Activated T-helper 9 cell treated with anti-CD3 and anti-CD28 coated beads, Interleukin-2, amount 50 U/mL, for 16 hours (primary cell): ENCODE measurements at places on chromosomes 2 and 18.

DNA sequence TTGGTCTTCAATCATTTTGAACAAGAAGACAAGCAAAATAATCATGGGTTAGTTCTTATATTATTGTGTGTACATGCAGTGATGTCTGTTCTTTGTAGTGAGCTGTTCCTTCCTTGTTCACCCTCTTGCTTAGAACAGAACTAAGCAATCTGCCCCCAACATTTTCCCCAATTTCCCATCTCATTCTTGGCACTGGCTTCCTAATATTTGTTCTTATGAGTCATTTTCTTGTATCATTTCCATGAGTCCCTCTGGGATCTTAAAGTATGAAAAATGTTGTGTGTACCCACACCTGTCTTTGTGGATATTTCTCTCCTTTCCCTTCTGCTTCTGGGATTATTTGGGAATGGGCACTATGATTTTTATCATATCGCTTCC lies 3.5 kb upstream of the IL1B start:
- DNase-seq = no peak

GRCh38 chr18:58117786-58118403 lies 73.9 kb downstream of the NEDD4L start:
- no peak for DNase-seq

DNA sequence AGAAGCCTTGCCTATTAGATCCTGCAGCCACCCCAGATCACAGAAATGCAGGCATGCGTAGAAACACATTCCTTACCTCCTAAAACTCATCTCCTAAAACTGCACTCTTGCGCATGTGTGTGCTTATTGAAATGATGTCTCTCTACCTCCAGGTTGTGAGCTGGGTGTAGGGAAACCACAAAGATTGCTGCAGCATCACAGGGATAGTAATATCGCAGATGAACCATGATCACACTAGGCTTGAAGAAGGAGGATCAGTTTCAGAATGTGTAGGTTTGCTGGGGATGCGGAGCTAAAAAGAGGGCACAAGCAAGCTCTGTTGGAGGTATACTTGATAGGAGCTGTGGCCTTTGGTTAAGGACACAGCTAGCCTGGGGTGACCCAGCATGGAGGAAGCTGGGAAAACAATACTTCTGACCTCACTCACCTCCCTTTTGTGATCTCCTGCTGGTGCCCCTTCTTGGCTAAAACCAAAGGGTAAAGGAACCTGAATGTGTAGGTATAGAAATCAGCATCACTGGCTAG lies 118.8 kb downstream of the SETBP1 start:
- no peak for DNase-seq

GRCh38 chr2:53442783-53443182 lies 324.8 kb upstream of the CHAC2 start:
- DNase-seq = no peak

DNA sequence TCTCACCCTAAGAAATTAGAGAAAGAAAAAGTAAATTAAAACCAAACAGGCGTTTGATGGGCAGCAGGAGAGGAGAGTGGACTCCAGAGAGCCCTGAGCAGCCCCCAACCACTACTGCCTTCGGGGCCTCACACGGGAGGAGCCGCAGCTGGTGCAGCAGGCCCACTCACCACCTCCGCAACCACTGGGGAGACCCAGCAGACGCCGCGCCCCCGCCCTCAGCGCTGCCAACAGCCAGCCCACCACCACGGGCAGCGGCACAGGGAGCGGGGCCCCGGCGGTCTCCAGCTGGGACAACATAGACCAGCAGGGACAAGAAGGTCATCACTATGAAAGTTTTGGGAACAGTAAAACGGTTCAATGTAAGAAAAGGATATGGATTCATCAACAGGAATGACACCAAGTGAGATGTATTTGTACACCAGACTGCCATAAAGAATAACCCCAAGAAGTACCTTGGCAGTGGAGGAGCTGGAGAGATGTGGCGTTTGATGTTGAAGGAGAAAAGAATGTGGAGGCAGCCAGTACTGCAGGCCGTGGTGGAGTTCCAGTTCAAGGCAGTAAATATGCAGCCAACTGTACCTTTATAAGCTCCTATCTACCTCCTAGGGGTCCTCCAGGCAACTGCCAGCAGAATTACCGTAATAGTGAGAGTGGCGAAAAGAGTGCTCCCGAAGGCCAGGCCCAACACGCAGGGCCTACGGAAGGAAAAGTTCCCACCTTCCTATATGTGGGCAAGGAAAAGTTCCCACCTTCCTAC lies 76.5 kb downstream of the OLA1 start:
- DNase-seq = no peak

GRCh38 chr2:16141641-16141921 lies 201.2 kb downstream of the MYCN start:
- no peak for DNase-seq

- no peak for DNase-seq
Observed at GRCh38 chr18:61865466-61866175, 27.2 kb downstream of the RNF152 start.

DNA sequence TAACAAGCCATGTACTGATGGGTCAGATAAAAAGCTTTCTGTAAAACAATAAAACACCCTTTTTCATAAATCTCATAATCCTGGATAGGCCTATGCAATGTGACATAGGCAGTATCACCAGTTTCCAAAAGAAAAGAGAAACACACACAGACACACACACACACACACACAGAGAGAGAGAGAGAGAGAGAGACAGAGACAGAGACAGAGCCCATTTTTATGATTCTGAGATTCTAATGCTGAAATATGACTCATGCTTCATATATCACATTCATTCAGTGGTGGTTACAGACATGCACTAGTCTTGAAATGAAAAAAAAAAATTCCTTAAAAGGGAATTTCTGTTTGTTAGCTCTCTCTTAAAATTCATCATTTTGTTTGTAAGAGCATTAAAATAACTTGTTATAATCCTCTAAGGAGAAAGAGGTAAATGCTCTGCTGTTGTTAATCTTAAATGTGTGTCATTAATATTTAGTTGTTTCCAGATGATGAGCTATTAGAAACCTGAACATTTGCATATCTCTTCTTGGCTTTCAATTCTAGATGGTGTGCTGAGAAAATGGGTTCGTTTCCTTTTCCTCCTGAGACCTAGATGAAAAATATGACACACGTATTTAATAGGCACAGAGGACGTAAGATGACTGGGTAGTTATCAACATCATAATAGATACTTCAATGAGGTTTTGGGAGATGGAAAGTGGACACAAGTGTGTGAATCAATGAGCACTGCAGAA lies 1598.7 kb upstream of the ACVR2A start:
- DNase-seq = no peak

- no peak for DNase-seq
Observed at GRCh38 chr2:225493420-225494099, 94.0 kb downstream of the NYAP2 start.

DNA sequence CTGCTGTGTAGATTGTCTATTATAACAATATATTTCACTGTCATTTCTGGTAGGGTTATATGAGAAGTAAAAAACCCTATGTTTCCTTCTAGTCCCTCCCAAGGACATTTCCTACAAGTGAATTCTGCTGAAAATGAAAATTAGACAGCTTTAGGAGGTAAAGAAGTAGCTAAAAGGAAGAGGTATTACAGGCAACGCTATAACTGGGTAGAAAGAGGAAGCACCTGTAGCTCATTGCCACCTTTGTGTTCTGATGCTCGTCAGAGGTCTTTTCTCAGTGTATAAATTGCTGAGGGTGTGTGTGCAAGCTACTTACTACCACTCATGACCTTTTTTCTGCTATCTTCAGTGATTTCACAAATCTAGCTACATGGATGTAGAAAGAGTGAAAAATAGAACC lies 1.4 kb downstream of the DNAJC10 start:
- DNase-seq = no peak

- DNase-seq = no peak
Observed at GRCh38 chr18:79211844-79212243, 142.7 kb downstream of the ATP9B start.

DNA sequence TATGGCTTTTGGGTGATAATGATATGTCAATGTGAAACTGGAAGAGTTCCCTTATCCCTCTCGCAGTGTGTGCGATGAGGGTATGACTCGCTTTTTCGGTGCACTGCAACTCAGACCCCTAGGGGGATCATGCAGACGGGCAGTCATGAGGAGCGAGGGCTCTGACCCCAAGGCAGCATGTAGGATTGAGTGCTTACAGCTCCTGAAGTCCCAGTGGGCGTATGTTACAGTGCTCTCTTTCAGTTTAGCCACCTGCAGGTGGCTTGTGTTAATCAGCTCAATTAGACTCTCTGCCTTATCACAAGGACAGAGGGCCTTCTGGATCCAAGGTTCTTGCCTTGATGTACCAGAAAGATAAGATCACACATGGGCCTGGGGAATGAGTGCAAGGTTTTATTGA lies 1269.9 kb upstream of the GYPC start:
- no peak for DNase-seq

GRCh38 chr2:99433340-99433739 lies 56.5 kb downstream of the REV1 start:
- no peak for DNase-seq

DNA sequence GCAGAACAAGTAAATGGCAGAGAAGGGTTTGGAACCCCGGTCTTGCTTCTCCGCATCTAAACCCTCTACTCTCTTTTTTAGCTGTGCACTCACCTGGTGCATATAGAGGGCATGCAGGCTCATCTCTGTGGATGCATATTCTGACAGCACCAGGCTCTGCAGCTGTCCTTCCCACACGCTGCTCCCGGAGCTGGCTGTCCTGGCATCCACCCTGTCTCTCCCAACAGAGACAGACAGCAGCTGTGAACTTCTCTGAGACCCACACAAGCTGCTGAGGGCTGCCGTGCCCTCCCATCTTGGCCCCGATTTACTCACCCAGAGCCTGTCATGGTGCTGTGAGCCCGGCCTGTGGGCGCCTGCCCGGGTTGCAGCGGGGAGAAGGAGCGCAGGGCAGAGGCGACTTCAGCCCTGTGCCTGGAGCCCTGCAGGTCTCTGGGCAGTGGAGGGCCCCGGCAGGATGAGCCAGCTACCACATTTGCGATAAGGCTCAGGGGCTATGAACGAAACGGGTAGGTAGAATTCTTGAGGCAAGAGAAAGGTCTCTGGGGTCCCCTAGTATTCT lies 3.3 kb upstream of the ABCB6 start:
- DNase-seq = no peak
